Kidney (tissue), 22 donors: ENCODE measurements at places on chromosomes 1 and 21. TPM values are rescaled to one million over a fixed set of nuclear protein-coding genes. Genes with fewer than 3 reads are reported as not detected.

The TINAGL1 gene
- 246 TPM for total RNA-seq

The COP1 gene
- 38.3 TPM for total RNA-seq

The OR2T33 gene
- total RNA-seq = not detected

The CYP4Z1 gene
- total RNA-seq = 0.22 TPM

The OR6N1 gene
- not detected for total RNA-seq

The MASP2 gene
- total RNA-seq = not detected

The RGS8 gene
- total RNA-seq = not detected

The GJA4 gene
- total RNA-seq = 15.6 TPM

The SPRR2E gene
- total RNA-seq = not detected

The MNDA gene
- total RNA-seq = 8.3 TPM

The UBL4B gene
- total RNA-seq = not detected

The TSPAN2 gene
- total RNA-seq = 9.9 TPM

The LRRC39 gene
- total RNA-seq = 0.35 TPM

The FAM151A gene
- not detected for total RNA-seq

The TNFAIP8L2 gene
- 6.3 TPM for total RNA-seq

The LRRC38 gene
- not detected for total RNA-seq

The FAM72C gene
- 0.38 TPM for total RNA-seq

The ASCL5 gene
- not detected for total RNA-seq

The TLR5 gene
- total RNA-seq = 31.3 TPM

The FCRL2 gene
- total RNA-seq = 2.5 TPM

The TTC22 gene
- 16.5 TPM for total RNA-seq

The CA6 gene
- total RNA-seq = not detected

The FLG2 gene
- total RNA-seq = not detected

The RGS18 gene
- total RNA-seq = 6.2 TPM

The CLK2 gene
- total RNA-seq = 59.7 TPM

The CD58 gene
- 36.6 TPM for total RNA-seq

The COL11A1 gene
- total RNA-seq = 0.35 TPM

The ANKRD34A gene
- 0.76 TPM for total RNA-seq

The CLIC6 gene
- total RNA-seq = 10.1 TPM

The EIF4G3 gene
- 61.6 TPM for total RNA-seq

The CATSPERE gene
- total RNA-seq = 2.5 TPM

The SRGAP2 gene
- 67.3 TPM for total RNA-seq

The IGSF9 gene
- total RNA-seq = 0.88 TPM
